ENCODE measurements at places on chromosomes 2 and 18.
A peak's percentile ranks its signal among the peaks of the same experiment; 100 is the strongest.

DNA sequence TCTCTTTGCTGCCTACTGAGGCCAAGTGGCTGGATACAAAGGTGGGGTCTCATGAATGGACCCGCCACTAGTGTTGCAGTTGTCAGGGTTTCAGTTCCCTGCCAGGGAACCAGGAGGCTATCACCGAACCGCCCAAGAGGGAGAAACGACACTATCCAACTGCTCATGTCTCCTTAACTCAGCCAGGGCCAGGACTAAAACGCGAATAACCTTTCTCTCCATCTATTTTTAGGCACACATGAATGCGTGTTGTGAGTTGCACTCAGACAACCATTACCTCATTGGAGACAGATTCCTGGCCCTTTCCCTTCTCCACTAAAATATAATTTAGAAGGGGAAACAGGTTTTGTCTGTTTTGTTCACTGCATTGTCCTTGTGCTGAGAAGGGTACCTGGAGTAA, 559.5 kb downstream of the SOCS6 start:
- no peak for DNase-seq

GRCh38 chr2:46009315-46009714, 287.9 kb upstream of the EPAS1 start:
- no peak for DNase-seq

DNA sequence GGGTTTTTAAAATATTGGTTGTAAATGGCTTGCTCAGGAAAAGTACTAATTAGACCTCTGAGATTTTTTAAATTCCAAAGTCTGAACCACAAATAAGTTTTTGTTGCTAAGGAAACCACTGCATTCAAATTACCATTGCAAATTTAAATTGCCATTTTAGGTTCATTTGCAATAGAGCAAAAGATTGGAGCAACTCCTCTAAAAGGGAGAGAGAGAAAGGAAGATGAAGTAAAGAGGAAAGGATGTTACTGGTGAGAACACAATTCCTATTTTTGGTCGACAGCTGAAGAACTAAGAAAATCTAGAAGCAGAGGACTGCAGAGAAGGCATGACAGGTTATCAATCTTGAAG, 74.9 kb downstream of the FOXI3 start:
- DNase-seq, result no peak

DNA sequence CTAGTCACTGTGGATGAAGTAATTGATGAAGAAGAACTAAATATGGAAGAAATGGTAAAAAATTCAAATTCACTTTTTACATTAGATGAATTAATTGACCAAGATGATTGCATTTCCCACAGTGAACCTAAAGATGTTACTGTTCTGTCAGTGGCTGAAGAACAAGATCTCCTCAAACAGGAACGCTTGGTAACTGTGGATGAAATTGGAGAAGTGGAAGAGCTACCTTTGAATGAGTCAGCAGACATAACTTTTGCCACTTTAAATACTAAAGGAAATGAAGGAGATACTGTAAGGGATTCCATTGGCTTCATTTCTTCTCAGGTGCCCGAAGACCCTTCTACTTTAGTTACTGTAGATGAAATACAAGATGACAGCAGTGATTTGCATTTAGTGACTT, 26.6 kb upstream of the DYSF start:
- DNase-seq, result no peak

DNA sequence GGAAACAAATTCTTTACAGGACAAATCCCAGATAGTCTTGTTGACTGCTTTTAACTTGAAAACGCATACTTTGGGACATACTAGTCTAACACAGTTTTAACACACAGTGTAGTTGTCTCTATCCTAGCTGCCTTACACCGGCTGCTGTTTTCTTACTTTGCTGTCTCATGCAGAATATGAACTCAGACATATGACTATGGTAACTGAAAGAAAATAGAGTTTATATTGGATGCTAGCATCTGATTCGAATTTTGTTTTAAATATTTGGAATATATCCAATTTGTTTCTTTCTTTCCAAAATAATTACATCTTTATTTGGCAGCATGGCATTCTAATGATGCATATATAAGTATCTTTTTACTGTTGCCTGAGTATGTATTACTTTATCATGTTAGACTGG, 69.8 kb downstream of the ANKRD12 start:
- no peak for DNase-seq

DNA sequence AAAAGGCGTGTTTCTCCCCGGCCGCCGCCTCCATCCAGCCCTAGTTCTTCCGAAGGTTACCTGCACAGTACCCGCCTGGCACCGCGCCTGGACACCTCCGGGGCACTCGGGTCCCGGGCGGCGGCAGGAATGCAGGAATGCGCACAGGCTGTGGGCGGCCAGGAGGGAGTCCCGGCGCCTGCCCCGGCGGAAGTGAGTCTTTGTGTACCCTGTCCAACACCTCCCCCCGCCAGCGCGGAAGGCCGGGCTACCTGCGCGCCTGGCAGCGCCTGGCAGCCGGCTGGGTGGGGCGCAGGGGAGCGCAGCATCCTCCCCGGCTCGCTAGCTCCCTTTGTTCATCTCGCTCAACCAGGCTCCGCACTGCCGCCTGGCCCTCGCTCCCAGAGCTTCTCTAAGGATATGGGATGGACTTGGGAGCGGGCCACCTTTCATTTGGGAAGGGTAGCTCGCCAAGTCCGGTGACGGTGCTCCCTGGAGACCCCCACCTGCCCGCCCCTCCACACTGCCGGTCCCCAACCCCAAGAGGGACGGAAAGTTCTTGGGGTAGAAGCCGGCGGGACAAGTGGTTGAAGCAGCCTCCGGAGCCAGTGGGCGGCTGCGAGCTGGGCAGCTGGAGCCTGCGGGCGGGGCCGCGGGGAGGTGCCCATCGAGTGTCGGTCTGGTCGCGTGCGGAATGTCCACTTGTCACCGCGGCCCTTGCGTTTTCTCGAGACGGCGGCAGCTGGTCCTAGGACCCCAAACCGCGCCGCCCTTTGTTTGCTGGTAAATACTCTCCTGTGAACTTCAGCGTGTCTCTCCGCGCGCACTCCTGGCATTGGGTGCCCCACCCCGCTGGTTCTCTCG, 1.2 kb upstream of the ST6GAL2 start:
- DNase-seq, result no peak

DNA sequence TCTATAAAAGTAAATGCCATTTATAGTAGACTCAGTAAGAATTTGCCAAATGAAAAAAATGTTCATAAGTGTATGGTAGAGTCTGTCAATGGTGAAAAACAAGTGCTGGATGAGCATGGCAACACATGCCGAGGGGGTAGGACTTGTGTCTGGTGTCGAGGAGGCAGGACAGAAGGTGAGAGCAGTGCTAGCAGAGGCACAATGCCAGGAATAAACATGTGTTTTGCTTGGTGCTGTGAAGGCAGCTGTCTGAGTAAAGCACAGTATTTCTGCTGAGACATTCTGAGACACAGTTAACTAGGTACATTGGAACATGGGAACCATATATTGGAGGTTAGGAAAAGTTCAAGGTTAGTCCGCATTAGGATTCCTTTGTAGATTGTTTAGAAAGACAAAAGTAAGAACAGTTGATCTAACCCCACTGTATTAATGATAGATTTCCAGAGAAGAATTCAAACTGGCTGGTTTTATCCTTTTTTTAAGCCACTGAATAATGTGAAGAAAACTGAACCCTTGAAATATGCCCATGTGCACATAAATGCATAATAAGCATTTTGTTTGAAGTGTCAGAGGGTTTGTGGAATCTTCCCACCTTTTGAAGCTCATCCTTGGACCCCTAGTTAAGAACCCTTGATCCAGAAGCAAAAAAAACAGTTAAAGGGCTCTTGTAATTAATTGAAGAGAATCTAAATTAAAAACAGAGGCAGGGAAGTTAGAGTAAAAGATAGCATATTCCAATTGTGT, 7.1 kb downstream of the RBM45 start:
- DNase-seq, result no peak

DNA sequence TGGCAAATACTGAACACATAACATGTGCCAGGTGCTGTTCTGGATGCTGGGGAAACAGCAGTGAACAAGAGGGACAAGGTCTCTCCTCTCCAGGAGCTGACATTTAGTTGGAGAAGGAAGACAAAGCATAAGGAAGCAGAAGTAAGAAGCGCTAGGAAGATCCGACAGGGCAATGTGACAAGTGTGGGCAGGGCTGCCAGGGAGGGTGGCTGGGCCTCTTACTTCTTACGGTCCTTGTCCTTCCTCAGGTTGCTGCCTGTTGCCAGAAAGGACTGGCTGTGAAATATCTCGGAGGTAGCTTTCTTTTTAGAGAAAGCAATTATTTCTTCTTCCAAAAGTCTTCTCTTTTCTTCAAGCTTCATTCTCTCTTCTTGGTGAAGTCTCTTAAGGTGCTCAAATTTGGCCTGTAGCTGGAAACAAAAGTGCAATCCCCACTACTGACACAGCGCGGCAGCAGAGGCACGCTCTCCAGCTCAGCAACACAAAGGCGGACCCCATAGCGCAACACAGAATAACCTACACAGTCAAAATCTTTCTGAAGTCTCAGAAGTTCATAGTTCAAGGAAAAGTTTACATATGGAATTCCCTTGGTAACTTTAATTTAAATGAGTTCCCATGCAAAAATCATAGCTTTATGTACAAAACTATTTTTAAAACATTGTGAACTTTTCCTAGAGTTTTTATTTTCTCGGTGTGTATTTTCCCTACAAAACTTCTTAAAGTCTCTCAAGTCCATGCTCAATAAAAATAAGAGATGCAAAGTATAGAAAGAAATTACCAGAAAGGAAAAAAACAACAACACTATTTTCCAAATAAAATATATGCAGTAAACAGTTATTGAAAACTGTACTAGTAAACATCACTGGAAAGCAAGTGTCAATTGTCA, 67.7 kb downstream of the SEPTIN10 start:
- peak; percentile 46 for DNase-seq

- no peak for DNase-seq
These were observed 200.8 kb downstream of the PLCL1 start for GRCh38 chr2:198004921-198005829.

DNA sequence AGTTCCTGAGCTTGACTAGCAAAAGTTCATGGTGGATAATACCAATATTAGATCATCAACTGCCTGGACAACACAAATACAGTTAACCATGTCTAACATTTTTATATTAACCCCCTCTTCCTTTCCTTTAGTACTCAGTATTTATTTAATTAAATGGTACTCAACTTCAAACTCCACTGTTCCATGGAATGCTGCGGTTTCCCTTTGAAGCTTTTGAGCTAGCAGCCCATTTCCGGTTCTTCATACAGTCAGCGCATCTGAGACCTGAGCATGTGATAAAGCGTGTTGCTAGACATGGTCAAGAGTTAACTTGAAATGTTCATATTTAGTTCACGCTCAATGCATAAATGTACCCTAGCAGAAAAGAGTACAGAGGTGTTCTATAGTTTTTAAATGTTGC, 278.4 kb downstream of the ALPK2 start:
- DNase-seq, result no peak

- no peak for DNase-seq
These were observed 41.3 kb downstream of the HDHD2 start for GRCh38 chr18:47108998-47109405.

DNA sequence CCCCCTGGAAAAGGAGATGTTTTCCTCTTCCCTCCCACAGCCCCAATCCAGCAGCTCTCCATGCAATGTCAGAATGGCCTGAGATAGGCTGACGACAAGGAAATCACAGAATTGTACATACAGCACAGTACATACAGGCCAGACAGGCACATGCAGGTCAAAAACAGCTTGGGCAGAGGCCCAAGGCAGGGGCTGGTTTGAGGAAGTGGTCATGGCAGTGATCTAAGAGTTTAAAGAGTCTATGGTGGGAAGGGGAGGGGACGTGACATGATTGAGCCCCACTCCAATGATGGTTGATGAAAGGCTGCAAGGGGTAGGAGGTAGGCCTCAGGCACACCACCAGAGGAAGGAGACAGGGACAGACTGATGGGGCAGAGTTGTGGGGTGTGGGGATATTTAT, 4.3 kb downstream of the DCTN1 start:
- no peak for DNase-seq

GRCh38 chr2:181895818-181896217, 4.3 kb downstream of the ITPRID2 start:
- no peak for DNase-seq

DNA sequence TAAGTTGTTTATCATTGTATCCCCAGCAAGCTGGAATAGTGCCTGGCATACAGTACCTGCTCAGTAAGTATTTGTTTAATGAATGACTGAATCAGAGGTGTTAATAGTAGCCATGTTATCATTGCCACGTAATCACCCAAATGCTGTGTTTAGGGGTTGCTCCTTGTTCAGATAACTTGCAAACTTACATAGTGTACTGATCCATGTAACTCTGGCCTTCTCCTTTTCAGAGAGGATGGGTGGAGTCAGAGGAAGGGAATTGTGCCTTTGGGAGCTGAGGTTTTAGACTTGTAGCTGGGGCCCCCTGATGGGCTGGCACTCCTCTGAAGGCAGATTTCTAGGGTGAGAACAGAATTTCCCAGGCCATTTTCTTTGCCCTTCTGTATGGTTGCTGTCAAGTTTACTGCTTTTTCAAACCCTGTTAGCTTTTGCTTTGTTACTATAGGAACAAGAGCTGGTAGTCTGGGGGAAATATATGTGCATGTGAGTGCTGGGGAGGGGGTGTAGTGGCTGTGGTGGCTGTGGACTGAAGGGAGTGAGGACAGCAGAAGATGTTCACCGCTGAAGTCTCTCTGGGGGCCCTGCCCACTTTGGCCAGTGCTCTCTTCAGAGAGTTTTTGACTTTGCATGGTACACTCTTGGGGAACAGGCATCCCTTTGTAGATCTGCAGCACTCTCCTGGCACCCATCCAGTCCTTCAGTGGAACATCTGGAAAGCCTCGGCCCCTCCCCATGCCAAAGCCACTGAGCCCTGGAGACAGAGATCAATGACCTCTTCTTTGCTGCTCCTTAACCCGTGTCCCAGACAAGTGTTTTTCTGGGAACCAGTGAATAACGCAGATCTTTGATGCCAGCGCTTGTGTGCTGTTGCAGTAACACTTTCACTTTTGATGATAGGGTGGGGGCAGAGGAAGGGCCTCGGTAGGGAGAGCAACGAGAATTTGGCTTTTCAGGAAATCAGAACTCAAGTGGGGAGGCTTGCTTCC, 209.0 kb downstream of the PRKCE start:
- DNase-seq, result no peak

All from stimulated activated CD8-positive, alpha-beta memory T cell treated with anti-CD3 and anti-CD28 coated beads, Interleukin-7, amount 100 ng/mL, for 24 hours (primary cell).